Right cardiac atrium (tissue), 5 donors: ENCODE measurements at places on chromosomes 16 and 17.

GRCh38 chr17:29177871-29178749 is 2.1 kb downstream of the MYO18A start:
- no peak for DNase-seq

DNA sequence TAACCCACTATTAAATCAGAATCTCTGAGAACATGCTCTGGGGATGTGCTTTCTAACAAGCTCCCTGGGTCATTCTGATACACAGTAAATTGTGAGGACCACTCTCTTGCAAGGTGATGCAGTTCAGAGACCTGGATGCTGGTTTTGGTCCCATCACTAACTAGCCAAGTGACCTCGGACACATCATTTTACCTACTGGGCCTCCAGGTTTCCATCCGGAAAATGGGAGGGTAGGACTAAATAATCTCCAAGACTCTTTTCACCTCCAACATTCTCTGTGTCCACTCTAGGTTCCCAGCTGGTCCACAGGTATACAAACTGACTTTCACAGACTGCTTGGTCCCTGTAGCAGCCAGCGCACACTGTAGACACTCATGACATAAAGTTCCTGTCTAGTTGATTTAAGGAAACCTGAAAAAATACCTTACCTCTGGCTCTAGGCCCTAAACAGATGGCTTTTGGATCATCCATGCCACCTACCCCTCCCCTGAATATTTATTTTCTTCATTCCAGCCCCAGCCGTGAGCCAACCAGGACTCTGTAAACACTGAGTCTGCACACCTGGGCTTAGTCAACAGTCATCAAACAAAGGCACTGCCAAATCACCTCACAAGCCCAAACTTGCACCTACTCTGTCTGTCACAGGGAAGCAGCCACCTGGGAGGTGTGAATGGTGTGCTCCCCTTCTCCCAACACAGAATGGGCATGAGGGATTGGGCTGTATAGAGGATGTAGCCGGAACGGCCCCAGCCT is 51.3 kb upstream of the MRPS23 start:
- DNase-seq: no peak

- DNase-seq: no peak
Observed at GRCh38 chr16:11316331-11317015, 28.8 kb upstream of the RMI2 start.

DNA sequence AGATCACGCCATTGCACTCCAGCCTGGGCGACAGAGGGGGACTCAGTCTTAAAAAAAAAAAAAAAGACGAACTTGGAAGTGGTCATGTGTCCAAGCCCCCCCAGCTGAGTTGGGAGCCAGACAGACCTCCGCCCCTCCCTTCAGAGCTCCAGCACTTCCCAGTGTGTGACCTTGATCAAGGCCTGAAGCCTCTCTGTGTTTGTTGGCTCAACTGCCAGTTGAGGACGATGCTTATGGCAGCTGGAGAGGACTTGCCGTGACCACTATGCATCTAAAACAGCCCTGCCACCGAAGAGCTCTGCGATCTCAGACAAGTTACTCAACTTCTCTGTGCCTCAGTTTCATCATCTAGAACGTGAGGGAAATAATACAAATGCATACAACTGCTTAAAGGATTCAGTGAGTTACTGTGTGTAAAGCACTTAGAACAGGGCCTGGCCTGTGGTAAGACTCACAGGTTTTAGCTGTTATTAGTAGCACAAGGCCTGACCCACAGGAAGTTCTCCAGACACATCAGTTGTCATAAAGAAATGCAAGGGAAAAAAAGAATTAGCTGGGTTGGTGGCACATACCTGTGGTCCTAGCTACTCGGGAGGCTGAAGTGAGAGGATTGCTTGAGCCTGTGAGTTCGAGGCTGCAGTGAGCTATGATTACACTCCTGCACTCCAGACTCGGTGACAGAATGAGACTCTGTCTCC is 7.0 kb upstream of the IL27 start:
- no peak for DNase-seq

DNA sequence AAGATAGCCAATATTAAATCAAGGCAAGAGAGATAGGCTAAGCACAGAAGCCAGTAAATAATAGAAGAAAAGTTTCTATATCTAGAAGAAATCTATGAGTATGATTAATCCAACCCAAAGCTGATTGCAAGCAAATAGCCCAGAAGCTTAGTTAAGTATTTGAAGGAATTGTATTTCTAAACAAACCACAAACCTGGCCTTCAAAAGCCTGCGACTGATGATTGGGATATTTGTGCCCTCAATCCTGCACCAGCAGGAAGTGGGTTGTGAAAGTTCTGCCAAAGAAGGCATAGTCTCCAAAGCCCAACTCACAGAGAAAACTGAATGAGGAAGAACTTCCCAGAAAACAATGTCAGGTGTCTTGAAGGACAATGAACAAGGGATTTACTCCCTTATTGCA is 114.5 kb upstream of the C17orf78 start:
- no peak for DNase-seq

DNA sequence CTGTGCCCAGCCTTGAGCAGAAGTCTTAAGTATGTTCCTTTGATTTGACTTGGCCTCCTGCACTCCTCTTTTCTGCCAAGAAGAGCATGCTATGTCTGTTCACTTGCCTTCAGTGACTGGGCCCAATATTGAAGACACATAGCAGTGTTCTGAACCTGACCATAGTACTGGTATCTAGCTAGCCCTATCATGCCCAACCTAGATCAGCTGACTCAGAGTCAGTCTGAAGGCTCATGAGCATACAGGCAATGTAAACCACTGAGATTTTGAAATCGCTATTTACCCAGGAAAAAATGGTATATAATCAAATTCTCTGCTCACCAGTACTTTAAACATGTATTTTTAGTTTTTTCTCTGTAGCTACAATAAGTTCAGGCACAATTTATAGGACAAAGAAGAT is 129.4 kb downstream of the TANC2 start:
- DNase-seq: no peak

- no peak for DNase-seq
Observed at GRCh38 chr17:40139566-40140058, 725 bp upstream of the CASC3 start.

GRCh38 chr16:25066747-25067631 is 44.6 kb upstream of the LCMT1 start:
- DNase-seq: peak; percentile 93

DNA sequence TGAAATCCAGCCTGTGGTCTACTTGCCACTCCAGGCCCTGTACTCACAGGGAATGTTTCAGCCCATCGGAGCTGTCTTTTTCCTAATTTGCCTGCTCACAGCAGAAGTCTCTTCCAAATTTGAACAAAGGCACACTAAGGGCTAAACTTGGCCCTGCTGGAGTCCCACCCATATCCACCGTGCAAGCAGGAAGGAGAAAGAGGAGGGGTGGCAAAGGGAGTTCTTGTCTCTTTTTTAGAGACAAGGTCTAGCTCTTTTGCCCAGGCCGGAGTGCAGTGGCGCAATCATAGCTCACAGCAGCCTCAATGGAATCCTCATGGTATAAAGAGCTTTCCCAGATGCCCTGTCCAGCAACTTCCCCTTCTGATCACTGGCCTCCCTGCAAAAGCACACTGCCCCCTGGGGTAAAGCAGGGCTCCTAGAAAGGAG is 2.7 kb upstream of the PRM1 start:
- no peak for DNase-seq

DNA sequence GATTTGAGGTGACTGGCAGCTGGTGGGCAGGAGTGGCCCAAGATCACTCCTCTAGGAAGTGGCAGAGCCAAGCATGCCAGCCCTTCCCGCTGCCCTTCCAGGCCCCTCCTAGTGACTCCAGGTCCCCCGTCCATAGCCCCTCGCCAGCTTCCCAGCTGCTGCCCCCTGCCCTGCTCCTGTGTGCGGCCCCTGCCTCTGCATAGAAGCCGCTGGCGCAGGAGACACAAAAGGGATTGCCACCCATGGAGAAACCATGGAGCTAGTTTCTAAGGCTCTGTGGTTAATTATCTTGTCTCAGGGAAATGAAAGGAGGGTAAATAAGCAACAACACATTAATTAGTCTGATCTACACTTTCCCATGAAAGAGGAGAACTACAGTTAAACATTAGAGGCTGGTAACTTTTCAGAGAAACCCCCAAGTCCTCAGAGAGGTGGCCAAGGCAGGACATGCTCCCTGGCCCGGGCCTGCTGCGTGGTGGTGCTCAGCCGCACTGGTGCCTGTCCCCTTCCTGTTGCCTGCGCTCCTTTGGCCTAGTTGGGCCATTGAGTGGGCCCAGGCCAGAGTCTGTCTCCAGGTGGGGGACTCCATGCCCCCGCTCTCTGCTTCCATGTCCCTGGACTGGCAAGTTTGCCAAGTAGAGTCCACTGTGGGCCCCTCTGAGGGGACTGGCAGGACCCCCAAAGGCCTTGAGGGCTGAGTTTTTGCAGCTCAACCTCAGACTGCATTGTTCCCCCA is 65.2 kb downstream of the PRMT7 start:
- no peak for DNase-seq

DNA sequence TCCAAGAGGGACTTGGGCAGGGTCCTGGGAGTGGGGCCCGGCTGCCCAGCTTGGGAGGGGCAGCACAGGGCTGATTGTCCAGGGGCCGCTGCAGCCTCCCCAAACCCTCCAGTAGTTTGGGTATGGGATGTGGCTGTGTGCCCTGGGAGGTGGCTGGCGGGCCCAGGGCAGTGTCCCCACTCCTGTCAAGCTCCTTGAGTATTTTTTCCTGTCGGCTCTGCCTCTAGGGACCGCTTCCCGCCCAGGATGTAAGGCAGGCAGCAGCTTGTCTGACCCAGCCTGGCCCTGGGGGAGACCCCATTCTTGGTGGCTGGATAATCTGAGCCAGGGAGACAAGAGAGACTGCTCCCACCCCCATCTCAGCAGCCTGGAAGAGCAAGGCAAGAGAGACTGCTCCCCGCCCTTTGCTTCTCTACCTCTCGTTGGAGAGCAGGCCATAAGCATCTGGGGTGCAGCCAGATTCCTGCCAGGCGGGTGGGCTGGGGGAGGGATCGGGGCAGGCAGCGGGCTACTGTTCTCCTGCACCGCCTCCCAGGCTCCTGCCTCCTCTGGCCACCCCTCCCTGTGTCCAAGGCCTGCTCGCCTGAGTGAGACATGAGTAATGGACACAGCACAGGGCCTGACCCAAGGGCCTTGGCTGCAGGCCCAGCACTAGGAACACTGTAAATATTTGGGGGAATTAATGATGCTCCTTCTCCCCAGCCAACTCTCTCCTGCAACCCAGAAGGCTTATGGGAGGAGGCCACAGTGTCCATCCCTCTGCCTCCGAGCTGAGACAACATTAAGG is 18.4 kb upstream of the ITGA3 start:
- peak; percentile 81 for DNase-seq

GRCh38 chr17:36593656-36594316 is 2.1 kb downstream of the DHRS11 start:
- DNase-seq: no peak

DNA sequence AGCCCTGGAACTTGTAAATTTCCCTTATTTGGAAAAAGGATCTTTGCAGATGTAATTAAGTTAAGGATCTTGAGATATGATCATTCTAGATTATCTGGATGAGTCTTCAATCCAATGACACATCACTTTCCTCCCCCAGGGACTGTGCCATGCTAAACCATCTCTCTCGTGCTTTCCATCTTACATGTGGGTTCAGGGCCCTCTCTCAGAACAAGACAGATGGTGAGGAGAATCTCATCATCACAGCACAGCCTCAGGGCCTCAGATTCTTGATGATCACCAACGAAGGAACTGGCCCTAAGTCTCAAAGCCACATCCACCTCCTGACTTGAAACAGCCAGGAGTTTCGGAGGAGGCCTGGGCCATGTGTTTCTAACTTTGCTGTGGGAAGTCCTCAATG is 78.7 kb downstream of the LITAF start:
- no peak for DNase-seq

DNA sequence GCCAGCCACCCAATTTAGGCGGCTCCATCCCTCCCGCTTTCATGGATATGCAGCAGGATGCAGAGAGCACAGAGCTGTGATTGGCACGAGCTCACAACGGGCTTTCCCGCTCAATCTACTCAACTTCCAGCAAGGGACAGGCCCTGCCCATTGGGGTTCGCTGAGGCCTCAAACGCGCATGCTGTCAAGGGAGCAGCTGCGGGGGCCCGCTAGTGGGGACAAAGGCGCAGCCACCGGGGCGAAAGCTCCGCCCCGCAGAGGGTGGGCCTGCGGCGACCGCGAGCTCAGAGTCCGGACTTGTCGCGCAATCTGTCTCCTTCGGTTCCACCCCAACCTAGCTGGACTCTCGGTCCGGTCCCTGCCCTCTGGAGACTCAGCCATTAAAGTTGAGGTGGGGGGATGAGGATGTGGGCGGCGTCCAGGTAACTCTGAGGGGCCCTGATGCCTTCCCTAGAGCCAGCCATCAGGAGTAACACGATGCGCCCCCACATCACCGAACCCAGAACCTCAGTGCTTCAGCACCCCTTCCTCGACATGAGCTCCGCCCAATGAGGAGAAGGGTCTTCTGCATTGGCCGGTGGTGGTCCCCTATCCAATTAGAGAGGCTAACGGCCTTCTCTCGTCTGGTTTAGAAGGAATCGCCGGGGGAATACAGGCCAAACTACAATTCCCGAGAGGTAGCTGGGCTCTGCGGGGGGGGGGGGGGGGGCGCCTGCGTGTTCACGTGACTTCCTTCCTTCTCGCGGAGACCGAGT is 489 bp upstream of the NFATC3 start:
- DNase-seq: peak; percentile 97

- no peak for DNase-seq
Observed at GRCh38 chr17:62119373-62119772, 54.3 kb upstream of the MED13 start.

DNA sequence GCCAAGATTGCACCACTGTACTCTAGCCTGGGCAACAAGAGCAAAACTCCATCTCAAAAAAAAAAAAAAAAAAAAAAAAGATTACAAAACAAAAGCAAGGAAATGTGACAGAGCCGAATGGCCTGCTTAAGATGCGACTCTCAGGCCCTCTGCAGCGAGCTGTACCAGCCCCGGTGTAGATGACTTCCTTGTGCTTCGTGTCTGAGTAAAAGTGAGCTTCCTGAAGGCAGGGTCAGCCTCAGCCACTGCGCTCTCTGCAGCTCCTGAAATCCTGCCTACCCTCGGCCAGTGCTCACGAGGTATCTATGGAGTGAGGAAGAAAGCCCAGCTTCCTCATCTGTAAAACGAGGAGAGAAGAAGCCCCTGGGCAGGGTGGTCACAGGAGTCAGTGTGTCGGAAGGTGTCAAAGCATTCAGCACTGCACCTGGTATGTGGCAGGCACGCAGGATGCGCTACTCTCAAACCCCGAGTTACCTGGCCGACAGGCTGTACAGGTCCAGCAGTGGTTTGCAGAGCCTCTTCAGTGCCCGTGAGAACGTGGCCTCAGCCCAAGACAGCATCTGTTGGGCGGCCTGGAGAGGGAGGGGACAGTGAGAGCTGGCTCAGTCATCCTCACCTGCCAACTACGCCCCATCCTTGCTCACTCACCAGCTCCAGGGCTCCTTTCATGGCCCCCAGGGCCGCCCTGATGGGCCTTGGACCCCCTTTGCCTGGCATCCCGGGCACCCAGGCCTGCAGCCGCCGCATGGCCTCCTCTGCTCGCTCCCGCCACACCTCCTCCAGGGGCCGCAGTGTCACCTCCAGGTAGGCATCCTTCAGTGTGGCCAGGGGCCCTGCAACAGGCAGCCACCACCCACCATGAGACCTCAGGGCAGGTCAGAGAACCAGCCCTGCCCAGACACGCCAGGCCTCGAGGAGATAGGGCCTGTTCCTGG is 44.6 kb downstream of the RMI2 start:
- DNase-seq: no peak

GRCh38 chr17:60167065-60167741 is 17.4 kb downstream of the CA4 start:
- DNase-seq: peak; percentile 39
